ENCODE measurements at places on chromosomes 4 and X.

- DNase-seq: no peak
These were observed 106.5 kb upstream of the STOX2 start for GRCh38 chr4:183798301-183799253.

GRCh38 chrX:13669246-13669737 lies 16.4 kb downstream of the TCEANC start:
- no peak for DNase-seq

DNA sequence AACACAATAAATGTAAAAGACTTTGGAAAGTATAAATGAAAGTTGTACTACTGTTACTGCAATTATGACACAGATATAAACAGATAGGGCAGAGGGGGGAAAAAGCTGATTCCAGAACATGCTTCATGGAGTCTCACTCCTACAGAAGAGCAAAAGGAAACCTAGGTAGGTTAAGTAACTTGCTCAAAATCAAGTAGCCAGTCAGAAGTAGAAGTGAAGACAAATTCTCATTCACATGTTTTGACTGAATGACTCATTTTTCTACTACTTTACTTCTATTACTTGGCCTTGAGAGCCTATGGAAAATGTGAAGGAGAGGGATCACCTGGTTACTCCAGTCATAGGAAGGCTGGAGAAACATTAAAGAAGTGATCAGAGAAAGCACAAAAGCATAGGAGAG lies 23.6 kb upstream of the RASGEF1B start:
- no peak for DNase-seq

DNA sequence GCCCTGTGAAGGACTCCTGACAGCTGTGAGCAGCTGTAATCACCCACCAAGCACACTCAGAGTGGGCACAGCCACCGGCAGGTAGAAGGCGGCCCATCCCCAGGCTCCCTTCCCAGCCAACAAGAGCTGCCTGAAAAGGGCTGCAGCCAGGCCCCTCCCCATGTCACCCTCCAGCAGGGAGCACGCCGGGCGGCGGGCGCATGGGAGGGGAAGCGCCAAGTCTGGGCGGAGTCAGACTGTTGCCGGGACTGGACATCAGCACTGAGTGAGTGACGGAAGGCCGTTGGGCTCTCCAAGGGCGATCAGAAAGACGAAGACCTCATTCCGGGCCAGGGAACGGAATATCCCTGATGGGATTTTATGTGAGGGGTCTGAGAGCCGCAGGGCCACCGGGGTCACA lies 82.1 kb downstream of the PPP2R2C start:
- peak; percentile 36 for DNase-seq

GRCh38 chr4:101288365-101289145 lies 58.8 kb downstream of the PPP3CA start:
- no peak for DNase-seq

DNA sequence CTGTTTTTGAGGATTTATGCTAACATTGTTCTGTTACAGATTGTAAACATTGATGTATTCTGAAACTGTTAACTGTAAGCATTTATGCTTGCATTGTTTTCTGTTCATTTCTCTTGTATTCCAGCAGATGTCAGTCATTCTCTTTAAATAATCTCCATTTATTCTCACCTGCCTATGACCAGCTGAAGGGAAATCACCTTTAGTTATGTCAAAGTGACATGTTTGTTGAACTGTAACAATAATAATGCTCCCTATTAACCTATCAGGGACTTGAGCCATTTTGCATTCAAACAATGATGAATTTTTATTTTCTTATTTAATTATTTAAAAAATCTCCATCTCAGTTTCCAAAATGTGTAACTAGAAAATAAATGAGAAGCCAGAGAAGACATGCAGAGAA lies 58.0 kb downstream of the SPCS3 start:
- DNase-seq: no peak

DNA sequence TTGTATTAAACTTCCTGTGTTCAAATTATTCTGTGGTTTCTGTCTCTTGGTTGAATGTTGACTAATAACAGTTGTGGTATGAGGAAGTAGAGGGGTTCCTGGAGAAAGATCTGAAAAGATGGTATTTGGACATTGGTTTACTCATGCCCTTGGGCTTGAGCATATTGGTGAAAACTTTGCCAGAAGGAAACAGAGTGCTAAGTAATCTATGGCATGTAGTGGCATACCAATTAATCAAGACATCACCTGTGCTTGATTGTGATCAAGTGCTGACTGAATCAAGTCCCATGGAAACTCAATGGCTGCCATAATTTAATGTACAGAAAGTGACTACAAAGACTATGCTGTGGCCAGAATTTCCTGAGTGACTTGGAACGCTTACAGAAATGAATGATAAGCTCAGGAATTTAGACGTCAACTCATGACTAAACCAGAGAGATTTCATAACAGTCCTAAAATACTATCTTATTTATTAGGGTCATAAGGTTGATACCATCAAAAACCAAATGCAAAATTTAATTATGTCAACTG lies 2062.9 kb downstream of the ARAP2 start:
- no peak for DNase-seq

GRCh38 chrX:67612231-67612630 lies 68.4 kb downstream of the AR start:
- DNase-seq: no peak

- no peak for DNase-seq
These were observed 49.6 kb downstream of the KLF8 start for GRCh38 chrX:56281789-56282188.

- DNase-seq: no peak
These were observed 80.0 kb downstream of the ALPK1 start for GRCh38 chr4:112377171-112377570.

DNA sequence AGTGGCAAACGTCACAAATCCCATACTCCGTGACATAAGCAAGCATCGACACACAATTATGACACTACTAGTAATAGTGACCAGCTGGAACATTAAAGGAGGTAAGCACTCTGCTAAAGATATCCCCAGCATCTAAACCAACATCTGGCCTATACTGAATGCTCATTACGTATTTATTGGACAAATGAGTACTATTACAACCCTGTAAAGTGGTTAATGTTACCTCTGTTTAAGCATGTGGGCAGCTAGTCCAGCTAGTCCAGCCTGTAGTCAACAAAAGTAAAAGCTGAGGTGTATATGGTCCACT lies 419 bp upstream of the RPGR start:
- no peak for DNase-seq

- DNase-seq: no peak
These were observed 66.0 kb upstream of the CHRNA9 start for GRCh38 chr4:40269133-40269532.

DNA sequence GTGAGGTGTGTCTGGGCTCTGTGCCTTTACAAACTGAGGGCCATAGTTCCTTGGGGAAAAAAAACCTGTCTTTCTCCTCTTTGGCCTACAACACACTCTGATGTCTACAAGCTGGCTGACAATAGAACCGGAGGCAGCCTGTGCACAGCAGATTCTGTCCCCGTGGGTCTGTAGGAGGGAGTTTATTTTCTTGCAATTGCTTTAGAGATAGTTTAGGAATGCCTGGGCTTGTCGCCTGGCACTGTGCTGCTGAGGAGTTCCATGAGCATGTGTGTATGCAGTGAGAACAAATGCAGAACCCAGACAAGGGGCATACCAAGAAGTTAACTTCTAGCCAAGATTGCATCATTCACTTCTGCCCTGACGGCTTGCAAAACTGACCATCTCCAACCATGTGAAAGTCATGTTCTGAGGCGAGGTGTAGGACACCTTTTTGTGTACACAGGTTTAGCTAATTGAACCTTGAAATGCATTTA lies 54.1 kb downstream of the CCNI start:
- no peak for DNase-seq

GRCh38 chrX:12702509-12703091 lies 88.6 kb upstream of the PRPS2 start:
- no peak for DNase-seq

DNA sequence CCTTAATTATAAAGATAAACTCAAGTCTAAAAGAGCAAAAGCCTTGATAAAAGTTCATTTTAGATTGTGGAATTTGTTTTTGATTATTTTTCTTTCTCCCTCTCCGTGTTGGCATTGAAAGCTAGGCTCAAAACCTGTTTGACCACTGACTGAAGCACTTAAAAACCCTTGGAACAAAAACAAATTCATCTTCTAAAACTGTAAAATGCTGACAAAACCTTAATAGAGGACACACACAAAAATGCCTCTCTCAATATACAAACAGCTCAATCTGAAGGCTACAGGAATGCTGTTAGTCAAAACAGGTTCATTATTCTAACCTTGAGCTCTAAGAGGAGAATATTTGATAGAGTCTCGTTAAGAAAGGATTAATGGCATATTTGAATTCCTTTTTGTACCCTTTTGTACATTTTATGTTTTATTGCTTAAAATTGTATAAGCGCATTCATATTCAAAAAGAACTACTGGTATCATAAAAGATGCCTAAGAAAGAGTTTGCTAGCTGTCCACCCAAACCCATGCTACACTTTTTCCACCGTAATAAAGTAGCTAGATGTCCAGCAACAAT lies 74.3 kb upstream of the NAP1L5 start:
- DNase-seq: no peak

GRCh38 chrX:24448762-24449250 lies 16.3 kb upstream of the PDK3 start:
- DNase-seq: no peak
